ENCODE measurements at places on chromosomes 5 and 9. TPM values are rescaled to one million over a fixed set of nuclear protein-coding genes. Genes with fewer than 3 reads are reported as not detected.

- no peak for DNase-seq
Measured at GRCh38 chr5:8383616-8384015, 514.7 kb downstream of the MTRR start.

DNA sequence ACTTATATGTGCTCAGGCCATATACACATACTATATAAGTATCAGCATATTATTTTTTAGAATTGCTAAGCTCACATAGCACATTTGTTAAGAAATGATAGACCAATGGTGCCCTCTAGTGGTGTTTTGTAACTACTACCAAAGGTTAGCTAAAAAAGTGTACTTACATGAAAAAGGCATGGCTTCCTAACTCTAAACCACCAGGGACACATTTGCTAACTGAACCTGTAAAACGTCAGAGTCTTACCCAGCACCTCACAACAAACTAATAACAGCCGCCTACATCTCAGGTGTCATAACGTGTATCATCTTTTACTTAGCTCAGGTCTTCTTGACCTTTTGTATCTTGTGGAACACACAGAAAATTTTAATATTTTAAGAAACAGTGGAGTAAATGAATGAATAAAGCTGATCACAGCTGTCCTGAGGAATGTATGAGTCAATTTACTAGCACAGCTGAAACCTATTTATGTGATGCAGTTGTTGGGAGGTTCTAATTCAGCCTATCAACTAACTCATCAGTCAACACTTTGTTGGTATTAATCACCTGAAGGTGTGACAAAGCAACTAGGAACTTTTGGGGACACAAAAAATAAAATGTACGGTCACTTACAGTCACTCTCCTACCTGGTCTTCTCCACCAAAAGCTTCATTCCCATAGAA is 72.9 kb downstream of the BAAT start:
- DNase-seq, result peak; percentile 85

DNA sequence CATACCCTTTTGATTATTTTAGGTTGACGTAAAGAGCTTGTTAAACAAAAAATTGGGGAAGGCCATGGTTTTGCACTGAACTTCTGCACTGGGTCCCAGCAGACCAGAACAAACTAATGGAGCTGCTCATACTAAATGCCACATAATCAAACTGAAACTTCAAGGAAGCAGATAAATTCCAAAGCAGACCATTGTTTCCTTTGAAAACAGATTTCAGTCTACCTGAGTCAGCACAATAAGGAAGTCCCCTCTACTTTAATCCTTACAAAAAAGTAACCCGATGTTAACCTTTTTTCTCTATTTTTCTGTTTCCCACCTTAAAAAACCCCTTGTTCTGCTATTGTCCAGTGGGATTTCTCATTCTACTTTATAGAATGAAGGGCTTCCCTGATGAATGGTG is 39.2 kb downstream of the WDR36 start:
- no peak for DNase-seq

- DNase-seq, result no peak
Measured at GRCh38 chr5:151146061-151146460, 11.5 kb downstream of the ANXA6 start.

- DNase-seq, result peak; percentile 96
Measured at GRCh38 chr5:69238760-69239251, 4.1 kb downstream of the CDK7 start.

DNA sequence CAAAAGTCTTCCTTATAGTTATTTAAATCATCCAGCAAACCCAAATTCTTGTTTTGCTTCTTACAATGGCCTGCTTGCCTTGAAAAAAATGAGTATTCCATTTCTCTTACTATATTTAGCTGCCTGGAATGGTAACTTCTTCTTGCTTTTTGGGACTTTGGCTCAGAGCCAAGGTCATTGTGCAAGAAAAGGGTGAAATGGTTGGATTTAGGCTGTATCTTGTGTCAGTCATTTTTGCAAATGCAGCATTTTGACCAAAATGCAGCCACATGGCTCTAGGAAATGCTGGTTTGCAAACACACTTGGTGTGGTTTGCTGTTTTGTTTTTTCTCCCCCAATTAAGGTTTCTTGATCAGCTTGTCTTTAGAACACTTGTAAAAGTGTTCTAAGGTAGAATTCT is 133.3 kb upstream of the ELL2 start:
- DNase-seq, result no peak

- DNase-seq, result no peak
Measured at GRCh38 chr5:170105642-170106611, at the start of gene FOXI1. TSS of gene FOXI1 (plus strand) at chr5:170105897. CDS start at chr5:170105958, 61 bp downstream.

GRCh38 chr9:16575986-16576245 is 294.6 kb downstream of the BNC2 start:
- DNase-seq, result no peak

DNA sequence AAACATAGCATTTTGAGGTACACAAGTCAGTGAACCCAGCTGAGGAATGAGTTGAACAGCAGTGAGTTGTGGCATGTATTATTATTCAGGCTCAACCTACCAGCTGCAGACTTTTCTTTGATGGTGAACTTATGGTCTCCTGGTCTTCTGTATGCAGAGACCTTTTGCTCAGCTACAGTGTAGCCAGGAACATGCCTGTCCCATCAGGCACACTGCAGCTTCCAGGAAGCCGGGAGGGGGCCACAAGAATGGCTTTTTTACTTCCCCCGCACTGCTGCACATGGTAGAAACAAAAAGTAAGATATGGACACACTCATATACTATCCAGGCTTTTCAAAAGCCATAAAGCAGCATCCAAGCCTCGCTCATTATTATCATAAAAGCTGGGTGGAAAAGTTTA is 65.3 kb upstream of the PLPP1 start:
- DNase-seq, result no peak

GRCh38 chr9:69590266-69590665 is 81.9 kb downstream of the APBA1 start:
- no peak for DNase-seq

DNA sequence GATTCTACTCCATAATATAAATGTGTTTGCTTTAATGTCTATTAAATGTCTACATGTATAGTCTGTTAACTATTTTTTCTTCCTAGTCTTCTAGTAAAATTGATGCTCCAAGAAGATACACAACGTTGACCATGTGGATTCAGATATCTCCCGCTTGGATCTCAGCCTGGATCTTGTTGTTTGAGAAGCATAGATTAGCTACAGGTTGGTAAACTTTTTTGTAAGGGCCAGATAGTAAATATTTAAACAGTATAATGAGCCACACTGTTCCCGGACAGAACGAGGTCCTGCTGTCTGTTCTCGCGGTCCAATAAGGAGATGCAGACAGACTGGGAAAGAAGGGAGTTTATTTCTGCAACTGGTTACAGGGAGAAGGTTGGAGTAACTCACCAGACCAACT is 86.2 kb upstream of the IL12B start:
- no peak for DNase-seq

- no peak for DNase-seq
Measured at GRCh38 chr5:8349855-8350254, 480.9 kb downstream of the MTRR start.

Gene FIBCD1
- 0.51 TPM for total RNA-seq

Gene CMYA5
- 0.77 TPM for total RNA-seq

Gene PCDHB10
- total RNA-seq, result 0.13 TPM

Gene C1QTNF2
- not detected for total RNA-seq

Gene TAL2
- total RNA-seq, result not detected

Gene NR5A1
- total RNA-seq, result not detected

Gene RLN2
- 0.90 TPM for total RNA-seq

Gene GARIN3
- not detected for total RNA-seq

Gene POU5F2
- 0.64 TPM for total RNA-seq

Measured in bronchial epithelial cell (primary cell).